ENCODE measurements at places on chromosomes 1 and 21.

- DNase-seq: no peak
- H3K27me3 ChIP-seq: no peaks in the 10 kb centered on the region
- H3K4me1 ChIP-seq: no peaks in the 10 kb centered on the region
- no peak overlapping the region for H3K27ac ChIP-seq
- no peaks in the 10 kb centered on the region for H3K36me3 ChIP-seq
Observed at GRCh38 chr21:36203603-36203889, 46.9 kb downstream of the DOP1B start.

- no peaks in the 10 kb centered on the region for H3K36me3 ChIP-seq
- H3K27ac ChIP-seq: no peak overlapping the region
- no peak for DNase-seq
- H3K4me1 ChIP-seq: no peaks in the 10 kb centered on the region
- H3K27me3 ChIP-seq: no peaks in the 10 kb centered on the region
- H3K4me3 ChIP-seq: no peak overlapping the region
Observed at GRCh38 chr1:31800674-31800967, 15.2 kb downstream of the SPOCD1 start.

DNA sequence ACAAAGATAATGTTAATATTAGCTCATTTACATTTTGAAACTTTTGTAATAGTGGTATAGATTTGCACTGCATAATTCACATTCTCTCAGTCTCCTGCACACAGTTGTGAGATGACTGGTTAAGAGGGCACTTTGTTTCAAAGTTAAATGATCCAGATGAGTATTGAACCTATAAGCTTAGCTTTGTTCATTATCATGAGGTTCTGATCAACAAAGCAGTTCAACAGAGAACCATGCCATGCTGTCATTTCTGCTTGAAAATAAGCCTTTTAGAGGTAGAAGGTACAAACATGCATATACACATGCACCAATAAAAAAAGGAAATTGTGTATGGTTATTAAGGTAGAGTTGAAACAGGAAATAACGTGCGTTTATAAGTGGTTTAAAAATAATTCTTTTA is 4.8 kb downstream of the RAP1A start:
- no peak overlapping the region for H3K27ac ChIP-seq
- H3K27me3 ChIP-seq: no peaks in the 10 kb centered on the region
- peaks cover 10% of the 10 kb centered on the region for H3K4me1 ChIP-seq
- no peak overlapping the region for H3K4me3 ChIP-seq

DNA sequence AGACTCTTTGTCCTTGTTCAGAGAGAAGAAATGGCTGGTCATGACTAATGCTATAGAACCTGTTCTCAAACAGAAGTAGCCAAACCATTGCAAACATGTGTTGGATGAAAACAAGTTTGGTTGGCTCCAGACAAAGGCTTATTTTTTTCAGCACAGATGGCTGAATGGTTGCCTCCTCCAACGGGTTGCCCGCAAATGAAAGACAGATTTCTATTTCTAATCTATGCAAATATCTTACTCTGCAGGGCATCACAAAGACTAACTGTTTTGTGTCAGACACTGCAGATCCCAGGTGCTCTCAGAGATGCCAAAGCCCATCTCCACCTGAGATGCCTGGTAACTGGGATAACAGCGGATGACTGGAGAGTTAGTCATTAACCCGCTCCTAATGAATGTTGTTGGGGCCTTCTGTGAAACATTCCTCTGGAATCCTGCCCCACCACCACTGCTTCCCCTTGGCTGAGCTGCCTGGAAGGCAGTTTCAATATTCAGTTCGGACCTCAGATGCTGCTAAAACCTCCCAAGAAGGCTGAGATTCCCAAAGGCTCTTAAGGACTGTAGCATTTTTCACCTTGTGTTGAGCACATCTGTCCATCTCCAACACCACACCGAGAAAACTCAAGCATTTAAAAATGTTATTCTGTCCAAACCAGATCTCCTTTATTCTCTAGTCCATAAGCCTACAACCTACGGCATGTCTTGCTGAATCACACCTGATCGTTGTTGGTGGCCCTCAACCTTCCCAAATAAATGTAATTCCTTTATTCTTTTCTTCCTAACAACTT is 104.4 kb downstream of the PTPN14 start:
- H3K4me3 ChIP-seq: no peak overlapping the region
- no peaks in the 10 kb centered on the region for H3K36me3 ChIP-seq
- DNase-seq: peak; percentile 44
- no peaks in the 10 kb centered on the region for H3K4me1 ChIP-seq
- no peaks in the 10 kb centered on the region for H3K27me3 ChIP-seq

DNA sequence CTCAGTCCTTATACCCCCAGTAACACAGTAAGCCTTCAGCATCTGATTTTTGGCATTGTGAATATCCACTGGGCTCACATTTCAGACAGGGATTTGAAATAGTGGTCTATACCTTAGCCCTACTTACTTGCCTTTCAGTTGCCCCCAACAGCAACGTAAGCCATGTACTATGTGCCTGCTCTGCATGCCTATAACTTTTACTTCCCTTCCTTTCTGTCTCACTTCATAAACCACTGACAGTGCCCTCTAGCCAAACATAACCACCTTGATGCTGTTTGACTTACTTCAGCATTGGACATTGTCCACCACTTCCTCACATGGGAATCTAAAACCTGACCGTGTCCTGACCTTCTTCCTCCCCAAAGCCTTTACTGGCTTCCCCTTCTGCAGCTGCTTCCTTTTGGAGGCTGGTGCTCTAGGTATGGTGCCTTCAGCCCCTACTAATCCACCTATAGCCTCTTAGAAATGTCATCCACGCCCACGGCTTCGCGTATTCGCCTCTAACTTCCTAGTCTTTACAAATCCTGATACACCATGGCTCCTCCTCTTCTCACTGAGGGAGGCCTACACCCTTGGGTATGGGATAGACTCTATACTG is 3.6 kb upstream of the ZNF672 start:
- no peak for DNase-seq
- H3K27ac ChIP-seq: no peak overlapping the region
- H3K4me1 ChIP-seq: no peaks in the 10 kb centered on the region

DNA sequence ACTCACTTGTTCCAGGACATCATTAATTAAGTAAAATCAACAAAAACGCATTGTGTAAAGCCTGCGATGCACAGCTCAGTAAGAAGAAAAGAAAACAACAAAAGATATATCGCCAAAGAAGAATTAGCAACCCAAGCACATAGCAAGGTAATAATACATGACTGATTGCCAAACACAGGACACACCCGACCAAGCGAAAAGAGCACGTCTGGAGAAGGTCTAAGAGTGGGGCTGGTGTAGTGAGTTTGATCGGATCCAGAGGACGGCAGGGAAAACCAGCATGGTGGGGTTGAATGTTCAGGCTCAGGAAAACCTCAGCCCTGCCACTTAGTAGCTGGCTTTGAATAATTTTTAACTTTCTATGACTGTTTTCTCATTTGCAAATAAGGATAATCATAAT is 69.8 kb downstream of the JAK1 start:
- H3K27me3 ChIP-seq: no peaks in the 10 kb centered on the region
- H3K4me3 ChIP-seq: no peak overlapping the region
- no peak overlapping the region for H3K27ac ChIP-seq
- no peaks in the 10 kb centered on the region for H3K36me3 ChIP-seq
- peaks cover 20% of the 10 kb centered on the region for H3K4me1 ChIP-seq

DNA sequence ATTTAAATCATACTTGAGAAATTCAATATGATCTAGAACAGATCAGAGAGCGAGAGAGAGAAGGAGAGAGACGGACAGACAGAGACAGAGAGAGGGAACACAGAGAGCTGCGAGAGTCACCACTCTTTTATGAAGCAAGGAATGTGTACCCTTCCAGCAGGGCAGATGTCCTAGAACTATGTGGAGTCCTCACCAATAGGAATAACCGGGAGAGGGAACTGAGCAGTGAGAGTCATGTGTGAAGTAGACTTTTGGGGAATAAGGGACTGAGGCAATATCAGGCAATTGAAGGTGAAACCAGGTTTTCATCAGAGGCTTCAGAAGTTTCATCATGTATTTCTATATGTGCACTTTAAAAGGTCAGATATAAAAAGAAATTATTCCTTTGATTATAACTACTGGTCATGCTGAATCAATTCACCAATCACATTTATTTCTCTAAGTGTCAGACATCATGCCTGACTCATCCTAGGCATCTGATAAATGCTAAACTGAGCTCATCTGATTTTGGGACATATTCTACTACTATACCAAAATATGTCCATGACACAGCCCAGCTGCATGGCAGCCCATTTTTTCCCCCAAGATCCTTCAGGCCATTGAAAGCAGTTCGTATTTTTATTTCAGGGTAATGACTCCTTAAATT is 22.4 kb downstream of the VTCN1 start:
- H3K36me3 ChIP-seq: no peaks in the 10 kb centered on the region
- no peaks in the 10 kb centered on the region for H3K27me3 ChIP-seq
- DNase-seq: no peak
- no peaks in the 10 kb centered on the region for H3K4me1 ChIP-seq
- H3K27ac ChIP-seq: no peak overlapping the region
